ENCODE measurements at places on chromosomes 3 and 15.

- no peak for DNase-seq
Observed at GRCh38 chr3:18982920-18983319, 165.4 kb upstream of the KCNH8 start.

DNA sequence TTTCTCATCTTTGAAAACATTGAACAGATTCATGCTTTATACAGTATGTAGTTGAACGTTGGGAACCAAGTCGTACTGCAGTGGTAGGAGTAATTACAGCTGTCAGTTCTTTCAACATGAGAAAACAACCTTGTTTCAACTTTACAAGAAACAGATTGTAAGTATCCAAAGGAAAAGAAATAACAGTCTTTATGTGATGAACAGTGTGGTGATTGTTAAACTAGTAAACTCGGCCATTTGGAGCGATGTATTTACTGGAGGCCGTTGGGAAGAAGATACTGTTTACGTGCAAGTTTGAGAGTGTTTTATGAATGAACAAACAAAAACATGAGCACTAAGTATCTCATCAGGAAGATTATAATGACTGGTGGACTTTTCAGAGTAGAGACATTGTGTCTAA lies 48.4 kb downstream of the EPHA3 start:
- no peak for DNase-seq

- no peak for DNase-seq
Observed at GRCh38 chr3:72628065-72628464, 220.2 kb downstream of the SHQ1 start.

DNA sequence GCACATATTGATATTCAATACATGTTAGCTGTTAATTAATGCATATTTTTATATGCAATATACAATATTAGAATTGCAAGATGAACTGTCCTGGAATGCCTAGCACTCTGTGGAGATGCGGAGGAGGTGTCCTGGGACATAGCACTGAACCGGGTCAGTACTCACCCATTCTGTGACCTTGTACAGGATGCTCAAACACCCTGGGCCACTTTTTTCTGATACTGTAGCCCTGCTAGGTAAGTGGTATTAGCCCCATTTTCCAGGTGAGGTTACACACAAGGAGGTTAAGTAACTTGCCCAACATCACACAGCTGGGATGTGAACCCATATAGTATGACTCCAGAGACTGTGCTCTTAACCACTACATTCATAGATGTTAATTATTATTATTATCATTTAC lies 1.7 kb upstream of the MAGEF1 start:
- DNase-seq = no peak

GRCh38 chr15:39869254-39869653 lies 50.8 kb downstream of the GPR176 start:
- DNase-seq = no peak
